ENCODE measurements at places on chromosomes 7 and 10.

DNA sequence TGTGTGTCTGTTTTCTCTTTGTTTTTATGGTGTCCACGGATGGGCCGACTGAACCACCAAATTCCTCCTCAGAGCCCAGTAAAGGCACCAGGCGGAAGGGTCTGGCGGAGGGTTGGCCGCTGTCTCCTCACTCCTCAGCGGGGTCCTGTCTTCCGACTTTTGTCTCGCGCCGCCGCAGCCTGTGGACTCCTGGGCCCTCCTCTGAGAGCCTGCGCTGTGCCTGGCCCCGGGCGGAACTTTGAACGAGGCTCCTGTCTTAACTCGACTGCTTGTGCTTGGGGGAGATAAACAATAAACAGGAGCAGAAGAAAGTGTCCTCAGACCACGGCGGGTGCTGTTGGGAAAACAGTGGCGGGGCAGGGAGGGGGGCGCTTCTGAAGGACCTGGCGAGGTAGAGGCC, 2.2 kb upstream of the FAM20C start:
- no peak for DNase-seq

GRCh38 chr10:132319853-132320653, 11.9 kb upstream of the LRRC27 start:
- no peak for DNase-seq

DNA sequence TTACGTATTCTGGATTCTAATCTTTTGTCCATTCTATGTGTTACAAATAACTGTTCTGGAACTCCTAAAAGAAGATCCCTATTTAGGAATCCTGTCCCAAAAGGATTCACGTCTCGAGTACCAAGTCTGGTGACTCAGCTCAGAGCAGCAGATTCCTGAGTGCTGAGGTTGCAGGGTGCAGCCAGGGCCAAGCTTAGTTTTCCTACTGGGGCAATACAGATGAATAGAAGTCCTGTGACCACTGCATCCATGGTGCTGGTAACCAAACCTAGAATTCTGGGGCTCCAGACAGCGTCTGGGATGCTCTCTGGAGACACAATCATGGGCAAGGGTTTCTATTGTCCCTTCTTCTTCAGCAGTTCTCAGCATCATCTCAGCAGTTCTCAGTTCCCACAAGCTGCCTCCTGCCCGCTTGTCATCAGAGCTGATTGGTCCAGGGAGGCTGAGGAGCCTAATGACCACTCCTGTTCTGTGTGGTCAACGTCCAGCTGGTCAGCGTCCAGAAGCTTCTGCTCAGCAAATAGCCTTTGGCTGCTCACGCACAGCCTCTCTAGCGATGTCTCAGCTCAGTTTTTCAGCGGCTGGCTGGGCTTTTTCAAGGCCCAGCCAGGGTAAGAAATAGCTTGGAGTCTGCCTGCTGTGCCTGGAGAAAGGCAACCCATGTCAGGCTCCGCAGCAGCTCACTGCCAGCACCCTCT, 50.4 kb upstream of the C7orf33 start:
- DNase-seq: no peak

DNA sequence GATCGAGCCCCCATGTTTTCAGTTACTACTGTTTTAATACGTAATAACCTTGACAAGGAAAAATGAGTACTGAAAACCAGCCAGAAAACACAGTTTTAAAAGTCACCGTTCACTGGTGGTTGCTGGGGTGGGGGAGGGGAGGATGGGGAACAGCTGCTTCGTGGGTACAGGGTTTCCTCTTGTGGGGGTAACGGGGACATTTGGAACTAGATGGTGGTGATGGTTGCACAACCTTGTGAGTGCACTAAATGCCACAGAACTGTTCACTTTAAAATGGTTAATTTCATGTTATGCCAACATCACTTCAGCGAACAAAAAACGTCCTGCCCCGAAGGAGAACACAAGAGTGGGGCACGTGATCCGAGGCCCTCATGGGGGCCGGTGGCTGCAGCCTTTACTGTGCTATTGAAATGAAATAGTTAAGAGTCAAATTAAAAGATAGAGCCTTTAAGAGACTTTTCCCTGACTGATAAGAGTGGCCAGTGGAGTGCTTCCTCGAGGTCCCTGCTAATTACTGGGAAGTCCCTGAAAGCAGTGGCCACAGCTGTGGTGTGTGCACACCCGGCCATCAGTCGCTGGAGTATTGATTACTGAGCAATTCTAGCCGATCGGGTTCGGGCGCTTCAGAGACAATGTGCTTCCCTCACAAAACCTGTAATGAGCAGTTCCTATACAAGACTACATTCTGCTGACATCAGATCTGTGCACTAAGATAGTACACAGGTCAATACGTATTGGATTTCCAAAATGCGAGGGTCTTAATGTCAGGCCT, 80.3 kb downstream of the EBF3 start:
- DNase-seq: no peak

DNA sequence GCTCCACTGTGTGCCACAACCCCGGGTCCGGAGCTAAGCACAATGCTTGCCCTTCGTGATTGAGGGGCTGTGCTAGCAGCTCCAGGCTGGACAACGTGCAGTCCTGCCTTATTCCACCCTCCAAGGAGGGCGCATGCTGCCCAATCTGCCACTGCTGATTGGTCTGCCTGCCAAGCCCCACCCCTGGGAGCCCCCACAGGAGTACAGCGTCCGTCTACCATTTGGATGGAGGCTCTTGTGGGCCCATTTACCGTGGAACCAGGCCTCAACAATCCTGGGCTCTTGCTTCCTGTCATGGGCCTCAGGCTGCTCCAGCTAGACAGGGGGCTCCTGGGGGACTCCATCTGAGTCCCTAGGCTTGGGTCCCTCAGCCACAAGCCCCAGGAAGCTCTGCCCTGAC, 173.3 kb downstream of the SLIT1 start:
- no peak for DNase-seq

- no peak for DNase-seq
These were observed 128.1 kb upstream of the UNC5B start for GRCh38 chr10:71084061-71084817.

DNA sequence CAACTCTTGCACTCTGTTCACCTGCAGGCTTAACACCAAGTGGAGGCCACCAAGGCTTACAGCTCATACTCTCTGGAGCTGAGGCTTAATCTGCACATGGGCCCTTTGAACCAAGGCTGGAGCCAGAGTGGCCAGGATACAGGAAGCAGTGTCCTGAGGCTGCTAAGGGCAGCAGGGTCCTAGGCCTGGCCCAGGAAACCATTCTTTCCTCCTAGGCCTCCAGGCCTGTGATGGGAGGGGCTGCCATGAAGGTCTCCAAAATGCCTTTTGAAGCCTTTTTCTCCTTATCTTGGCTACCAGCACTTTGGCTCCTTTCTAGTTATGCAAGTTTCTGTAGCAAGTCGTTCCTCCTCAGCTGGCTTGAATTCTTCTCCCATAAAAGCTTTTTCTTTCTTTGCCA, 68.0 kb upstream of the GNAI1 start:
- DNase-seq: no peak

DNA sequence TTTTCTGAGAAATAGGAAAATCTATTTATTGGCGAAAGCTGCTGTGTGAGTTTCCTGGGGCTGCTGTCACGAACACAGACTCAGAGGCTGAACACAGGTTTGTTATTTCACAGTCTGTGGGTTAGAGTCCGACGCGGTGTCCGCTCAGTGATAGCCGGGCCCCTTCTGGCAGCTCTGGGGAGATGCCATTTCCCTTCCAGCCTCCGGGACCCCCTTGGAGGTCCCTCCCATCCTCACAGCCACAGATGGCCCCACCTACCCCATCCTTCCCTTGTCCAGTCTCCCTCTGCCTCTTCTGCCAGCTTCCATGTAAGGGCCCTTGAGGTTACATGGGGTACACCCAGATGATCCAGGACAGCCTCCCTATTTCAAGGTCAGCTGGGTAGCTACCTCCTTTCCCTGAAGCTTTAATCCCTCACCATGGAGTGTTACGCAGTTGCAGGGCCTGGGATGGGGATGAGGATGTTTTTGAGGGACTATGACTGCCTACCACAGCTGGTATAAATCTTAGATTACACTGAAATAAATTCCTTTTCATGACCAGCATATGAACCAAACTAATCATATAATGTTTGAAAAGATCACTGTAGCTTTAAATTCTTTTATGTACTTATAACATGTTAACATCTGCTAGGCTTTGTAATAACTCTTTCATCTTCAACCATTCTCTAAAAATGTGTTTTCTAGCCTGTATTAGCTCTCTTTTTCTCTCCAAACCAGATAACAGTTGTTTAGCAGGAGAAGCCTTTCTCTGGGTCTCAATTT, 98.5 kb downstream of the WDR37 start:
- DNase-seq: no peak

- no peak for DNase-seq
These were observed 20.6 kb downstream of the AZGP1 start for GRCh38 chr7:99955247-99955646.

GRCh38 chr10:44012921-44013320, 364.2 kb upstream of the ZNF32 start:
- no peak for DNase-seq

- no peak for DNase-seq
These were observed 9.8 kb upstream of the LAMB1 start for GRCh38 chr7:108012499-108013430.

DNA sequence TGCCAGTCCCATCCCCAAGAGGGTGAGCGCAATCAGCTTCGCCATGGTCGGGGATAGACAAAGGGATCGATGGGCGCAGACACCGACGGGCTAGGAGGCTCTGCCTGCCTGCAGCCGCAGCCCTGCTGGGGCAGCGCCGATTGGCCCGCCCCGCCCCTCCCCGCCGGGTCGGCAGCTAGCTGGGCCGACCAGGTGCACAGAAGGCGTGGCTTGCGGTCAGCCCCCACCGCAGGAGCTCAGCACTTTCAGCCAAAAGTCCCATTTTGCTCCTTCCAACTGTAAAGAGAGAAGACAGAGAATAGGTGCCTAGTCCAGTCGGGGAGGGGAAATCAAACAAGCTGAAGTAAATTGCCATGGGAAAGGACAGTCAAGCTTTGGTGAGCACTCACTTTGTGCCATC, at the start of gene PON1:
Gene PON1 (minus strand): TSS at position 102 of the 400 bp plus-strand sequence. CDS start 57 bp downstream, at position 45.
- DNase-seq: no peak

GRCh38 chr7:52995676-52996075, 39.8 kb upstream of the POM121L12 start:
- DNase-seq: no peak

DNA sequence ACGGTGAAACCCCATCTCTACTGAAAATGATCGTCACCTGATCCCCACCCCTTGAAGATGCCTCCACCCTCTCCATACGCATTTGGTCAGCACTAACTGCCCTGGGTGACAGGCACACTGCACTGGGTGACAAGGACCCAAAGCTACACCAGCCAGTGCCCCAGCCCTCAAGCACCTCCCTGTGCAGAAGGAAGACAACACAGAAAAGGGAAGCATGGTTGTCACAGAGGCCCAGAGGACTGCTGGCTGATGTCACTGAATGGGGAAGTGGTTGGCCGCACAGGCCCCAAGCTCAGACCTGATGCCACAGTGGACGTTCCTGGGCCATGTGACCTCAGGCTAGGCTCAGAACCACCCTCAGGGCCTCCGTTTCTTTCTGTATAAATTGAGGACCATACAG, 4.2 kb upstream of the PILRA start:
- DNase-seq: peak; percentile 33

DNA sequence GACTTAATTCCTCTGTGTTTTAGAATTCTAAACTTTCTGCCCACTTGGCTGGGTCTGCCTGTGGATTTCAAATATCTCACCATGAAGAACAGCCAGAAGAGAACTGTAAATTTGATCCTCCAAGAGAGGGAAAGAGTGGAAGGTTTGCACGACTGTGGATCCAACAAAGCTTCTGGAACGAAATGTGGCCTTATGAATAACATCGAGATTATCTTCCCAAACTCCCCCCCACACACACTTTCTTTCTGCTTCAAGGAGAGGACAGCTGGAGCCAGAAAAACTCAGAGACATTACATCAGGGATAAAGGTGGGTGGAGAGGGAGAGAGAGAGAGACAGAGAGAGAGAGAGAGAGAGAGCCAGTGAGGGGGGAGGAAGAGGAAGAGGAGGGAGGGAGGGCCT, 570.1 kb upstream of the MGMT start:
- DNase-seq: no peak

DNA sequence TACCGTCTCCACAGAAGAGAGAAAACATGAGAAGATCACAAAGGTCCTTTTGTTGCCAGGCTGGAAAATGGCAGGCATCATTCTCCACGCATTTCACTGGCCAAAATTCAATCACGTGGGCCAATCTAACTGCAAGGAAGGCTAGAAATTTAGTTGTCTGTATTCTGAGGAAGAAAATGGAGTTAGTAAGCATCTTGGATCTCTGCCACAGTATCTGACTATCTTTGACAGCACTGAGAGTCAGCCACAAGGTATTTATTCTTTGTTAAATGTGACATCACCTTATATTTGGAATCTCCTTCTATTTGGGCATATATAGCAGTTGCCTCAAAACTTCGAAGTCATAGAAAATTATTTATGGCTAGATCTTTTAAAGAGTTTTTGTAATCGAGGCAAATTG, 213.9 kb downstream of the NSUN6 start:
- no peak for DNase-seq

GRCh38 chr7:100163871-100164270, 4.5 kb downstream of the GAL3ST4 start:
- DNase-seq: no peak

DNA sequence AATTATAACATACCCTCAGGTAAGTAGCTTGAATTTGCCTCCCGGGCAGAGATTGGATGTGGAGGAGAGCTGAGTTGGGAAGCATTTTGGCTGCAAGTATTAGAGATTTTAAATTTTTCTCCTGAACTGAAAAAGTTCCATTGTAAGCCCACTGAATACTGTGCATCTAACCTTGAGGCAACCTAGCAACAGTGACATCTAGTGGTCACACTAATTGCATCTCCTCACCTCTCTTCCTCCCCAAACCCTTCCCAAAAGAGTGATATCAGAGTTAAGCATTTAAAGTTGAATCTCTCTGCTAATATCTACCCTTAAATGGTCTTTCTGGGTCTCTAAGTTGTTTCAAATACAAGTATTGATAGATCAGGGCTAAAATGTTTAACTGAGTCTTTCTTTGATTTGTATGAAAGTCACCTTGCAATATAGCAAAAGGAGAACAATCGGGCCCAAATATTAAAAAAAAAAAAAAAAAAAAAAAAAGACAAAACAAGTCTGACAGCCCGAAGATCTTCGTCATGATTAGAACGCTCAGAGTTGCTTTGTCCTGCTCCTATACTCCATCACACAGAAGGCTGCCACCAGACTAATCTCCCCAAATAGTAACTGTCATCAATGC, 40.4 kb upstream of the DLX5 start:
- peak; percentile 7 for DNase-seq

DNA sequence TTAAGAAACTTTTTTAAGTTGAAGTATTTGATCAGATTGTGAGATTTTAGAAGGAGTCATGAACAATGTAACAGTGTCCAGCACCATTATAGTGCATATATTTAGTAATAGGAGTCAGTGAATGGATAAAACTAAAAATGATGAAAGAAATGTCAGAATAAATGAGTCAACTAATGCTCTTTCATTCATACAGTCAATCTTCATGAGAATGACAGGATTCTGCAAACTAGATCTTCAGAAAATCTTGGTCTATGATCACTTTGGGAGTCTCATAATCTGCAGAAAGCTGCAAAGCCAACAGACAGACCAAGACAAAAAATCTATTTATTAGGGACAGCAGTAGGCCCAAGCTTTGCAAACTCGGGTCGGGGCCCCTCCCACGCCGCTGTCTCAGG, 710 bp downstream of the RNLS start:
- no peak for DNase-seq

Measured in T-cell (primary cell).